NCI-H774 (cell line): ENCODE measurements at places on chromosomes 16 and 17.

GRCh38 chr17:56593086-56593645 lies 333 bp upstream of the NOG start:
- DNase-seq = peak; percentile 25

GRCh38 chr16:72915331-72915730 lies 132.6 kb downstream of the ZFHX3 start:
- DNase-seq = no peak

DNA sequence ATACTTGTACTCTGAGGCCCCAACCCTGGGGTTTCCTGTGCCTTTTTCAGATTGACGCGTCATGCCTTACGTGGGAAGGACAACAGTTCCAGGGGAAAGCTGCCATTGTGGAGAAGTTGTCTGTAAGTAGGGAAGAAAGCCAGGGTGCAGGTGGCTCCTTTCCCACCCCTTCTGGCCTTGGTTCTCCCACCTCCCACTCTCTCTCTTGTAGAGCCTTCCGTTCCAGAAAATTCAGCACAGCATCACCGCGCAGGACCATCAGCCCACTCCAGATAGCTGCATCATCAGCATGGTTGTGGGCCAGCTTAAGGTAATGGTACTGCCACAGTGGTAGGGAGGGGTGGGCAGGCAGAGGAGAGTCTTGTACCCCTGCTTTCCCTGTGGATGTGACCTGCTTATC lies 4.6 kb upstream of the EDC4 start:
- no peak for DNase-seq

DNA sequence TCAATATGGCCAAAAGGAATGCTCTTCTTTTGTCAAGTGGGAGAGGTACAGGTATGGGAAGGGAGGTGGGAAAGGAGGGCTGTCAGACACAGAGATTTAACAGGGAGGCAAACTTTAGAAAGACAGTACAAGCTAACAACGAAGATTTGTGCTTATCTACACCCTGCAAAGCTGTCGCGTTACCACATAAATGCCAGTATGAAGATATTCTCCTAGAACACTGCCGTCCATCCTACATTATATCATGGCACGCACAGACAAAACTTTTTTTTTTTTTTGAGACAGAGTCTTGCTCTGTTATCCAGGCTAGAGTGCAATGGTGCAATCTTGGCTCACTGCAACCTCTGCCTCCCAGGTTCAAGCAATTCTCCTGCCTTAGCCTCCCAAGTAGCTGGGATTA lies 50.6 kb downstream of the STH start:
- no peak for DNase-seq

GRCh38 chr16:89765292-89765830 lies 44.0 kb downstream of the ZNF276 start:
- no peak for DNase-seq

GRCh38 chr16:11901091-11901490 lies 14.7 kb downstream of the GSPT1 start:
- no peak for DNase-seq

- DNase-seq = no peak
Observed at GRCh38 chr17:42333053-42333452, 44.8 kb downstream of the STAT5A start.

DNA sequence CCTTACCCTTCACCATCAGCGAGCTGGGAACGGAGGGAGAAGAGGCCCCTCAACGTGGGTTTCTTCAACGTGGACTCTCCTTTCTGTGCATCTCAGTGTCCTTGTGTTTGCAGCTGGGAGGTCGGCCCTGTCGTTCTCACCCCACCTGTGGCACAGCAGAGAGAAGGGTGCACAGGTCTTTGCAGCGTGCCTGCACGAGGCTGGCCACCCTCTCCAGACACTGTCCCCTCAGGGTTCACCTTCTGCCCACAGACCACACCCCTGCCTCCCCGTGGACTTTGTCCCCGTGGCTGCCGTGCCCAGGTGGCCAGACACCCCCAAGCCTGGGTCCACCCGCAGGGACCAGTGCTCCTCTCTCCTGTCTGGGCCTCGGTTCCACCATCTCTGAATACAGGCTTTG lies 7.3 kb upstream of the WDR45B start:
- no peak for DNase-seq

DNA sequence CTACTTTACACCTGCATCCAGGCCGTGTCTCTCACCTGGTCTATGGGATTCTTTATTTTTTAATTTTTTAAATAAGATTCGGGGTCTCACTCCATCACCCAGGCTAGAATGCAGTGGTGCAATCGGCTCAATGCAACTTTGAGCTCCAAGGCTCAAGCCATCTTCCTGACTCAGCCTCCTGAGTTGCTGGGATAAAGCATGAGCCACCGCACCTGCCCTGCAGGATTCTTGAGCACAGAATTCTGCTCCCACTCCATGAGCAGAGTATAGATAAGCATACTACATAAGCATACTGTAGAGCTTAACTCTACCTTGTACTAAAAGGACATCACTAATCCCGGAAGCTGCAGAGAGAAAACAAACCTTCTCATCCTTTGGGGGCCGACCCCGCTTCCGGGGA lies 15.5 kb downstream of the GLYR1 start:
- DNase-seq = no peak

DNA sequence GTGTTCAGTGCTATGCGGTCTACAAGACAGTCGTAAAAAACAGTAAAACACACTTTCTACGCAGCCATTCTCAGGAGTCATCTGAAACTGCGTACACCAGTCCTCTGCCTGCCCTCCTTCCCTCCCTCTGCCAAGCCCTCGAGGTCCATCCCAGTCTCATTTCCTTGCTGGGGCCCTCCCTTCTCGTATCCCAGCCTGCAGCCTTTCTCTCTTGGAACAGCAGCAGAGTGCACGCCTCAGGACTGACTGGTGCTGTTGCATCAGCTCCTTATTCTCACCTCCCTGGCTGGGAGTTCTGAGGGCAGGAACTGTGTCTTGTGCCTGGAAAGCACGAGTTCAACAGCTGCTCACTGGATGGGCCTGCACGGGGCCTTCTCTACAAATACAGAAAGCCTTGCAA lies 12.5 kb downstream of the FAHD1 start:
- DNase-seq = no peak

GRCh38 chr17:80481284-80482057 lies 5.1 kb upstream of the NPTX1 start:
- no peak for DNase-seq

- no peak for DNase-seq
Observed at GRCh38 chr17:69960755-69961154, 114.3 kb upstream of the KCNJ16 start.

- DNase-seq = no peak
Observed at GRCh38 chr16:57976331-57976796, 5.4 kb upstream of the CNGB1 start.

GRCh38 chr17:5785338-5785737 lies 201.0 kb upstream of the NLRP1 start:
- DNase-seq = no peak

DNA sequence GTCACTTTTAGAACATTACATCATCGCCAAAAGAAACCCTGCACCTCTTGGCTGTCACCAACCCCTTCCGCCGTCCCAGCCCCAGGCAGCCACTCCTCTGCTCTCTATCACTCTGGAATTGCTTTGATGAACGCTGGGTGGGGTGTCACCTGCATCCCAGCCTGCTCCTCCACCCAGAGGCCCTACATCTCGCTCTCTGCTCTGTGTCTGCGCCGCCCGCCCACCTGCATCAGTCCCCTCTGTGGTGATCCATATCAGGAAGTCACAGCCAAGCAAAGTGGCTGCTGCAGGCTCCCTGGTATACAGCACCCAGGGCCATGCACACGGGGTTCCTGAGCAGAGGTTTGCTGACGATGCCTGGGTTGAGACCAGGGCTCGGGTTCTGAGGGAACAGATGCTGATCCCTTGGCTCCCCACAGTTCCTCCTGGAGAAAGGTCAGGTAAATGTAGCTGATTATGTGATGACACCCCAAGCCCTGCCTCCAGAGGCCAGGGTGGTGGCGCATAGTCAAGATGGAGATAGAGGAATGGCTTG lies 30.8 kb downstream of the MPRIP start:
- no peak for DNase-seq

DNA sequence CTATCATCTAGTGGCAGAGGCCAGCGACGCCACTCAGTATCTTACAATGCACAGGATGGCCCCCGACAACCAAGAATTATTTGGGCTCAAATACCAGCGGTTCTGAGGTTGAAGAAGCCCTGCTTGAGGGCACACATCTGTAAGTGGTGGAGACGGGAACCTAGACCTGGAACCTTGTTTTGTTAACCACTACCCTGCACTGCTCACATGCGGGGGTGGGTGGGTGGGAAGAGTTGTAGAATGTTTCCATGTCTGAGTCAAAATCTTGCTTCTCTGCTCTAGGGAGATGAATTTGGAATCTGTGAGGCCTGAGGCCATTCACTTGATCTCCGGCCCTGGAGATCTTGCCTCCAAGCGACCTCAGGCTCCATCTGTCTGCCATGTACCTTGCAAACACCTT lies 44.1 kb downstream of the ABCC1 start:
- no peak for DNase-seq

- no peak for DNase-seq
Observed at GRCh38 chr16:70659546-70659945, 13.2 kb downstream of the IL34 start.

DNA sequence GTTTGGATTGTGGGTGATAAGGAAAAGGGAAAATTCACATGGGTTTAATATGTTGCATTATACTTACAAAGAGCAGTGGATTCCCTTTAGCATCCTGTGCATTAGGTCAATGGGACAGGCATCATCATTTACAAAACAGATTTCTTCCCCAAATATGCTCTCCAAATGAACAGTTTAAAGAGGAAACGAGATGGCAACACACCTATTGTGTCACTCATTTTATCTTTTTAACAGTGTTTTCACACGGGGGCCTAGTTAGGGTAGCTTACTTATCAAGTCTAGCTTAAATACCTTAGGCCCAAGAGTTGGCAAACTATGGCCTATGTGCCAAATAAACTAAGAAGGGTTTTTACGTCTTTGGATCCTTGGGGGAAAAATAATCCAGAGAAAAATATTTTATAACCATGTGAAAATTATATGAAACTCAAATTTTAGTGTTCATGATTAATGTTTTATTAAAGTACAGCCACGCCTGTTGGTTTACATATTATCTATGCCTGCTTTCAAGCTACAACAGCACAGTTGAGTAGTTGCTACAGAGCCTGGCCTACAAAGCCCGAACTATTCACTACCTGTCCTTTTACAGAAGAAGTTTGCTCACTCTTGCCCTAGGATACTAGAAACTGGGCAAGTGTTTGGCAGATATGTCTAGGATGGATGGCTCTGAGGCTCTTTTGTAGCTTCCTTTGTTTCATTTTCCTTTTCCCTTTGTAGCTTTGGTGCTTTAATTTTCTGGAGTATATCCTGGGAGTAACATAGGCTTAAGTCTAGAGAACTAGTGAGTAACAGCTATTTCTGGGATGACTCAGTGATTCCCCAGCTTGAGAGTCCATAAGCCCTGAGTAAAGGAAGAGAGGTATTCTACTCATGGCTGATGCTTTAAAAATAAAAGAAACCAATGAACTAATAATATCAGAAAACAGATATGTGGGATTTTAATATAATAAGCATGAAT lies 12.4 kb downstream of the NUP93 start:
- no peak for DNase-seq

DNA sequence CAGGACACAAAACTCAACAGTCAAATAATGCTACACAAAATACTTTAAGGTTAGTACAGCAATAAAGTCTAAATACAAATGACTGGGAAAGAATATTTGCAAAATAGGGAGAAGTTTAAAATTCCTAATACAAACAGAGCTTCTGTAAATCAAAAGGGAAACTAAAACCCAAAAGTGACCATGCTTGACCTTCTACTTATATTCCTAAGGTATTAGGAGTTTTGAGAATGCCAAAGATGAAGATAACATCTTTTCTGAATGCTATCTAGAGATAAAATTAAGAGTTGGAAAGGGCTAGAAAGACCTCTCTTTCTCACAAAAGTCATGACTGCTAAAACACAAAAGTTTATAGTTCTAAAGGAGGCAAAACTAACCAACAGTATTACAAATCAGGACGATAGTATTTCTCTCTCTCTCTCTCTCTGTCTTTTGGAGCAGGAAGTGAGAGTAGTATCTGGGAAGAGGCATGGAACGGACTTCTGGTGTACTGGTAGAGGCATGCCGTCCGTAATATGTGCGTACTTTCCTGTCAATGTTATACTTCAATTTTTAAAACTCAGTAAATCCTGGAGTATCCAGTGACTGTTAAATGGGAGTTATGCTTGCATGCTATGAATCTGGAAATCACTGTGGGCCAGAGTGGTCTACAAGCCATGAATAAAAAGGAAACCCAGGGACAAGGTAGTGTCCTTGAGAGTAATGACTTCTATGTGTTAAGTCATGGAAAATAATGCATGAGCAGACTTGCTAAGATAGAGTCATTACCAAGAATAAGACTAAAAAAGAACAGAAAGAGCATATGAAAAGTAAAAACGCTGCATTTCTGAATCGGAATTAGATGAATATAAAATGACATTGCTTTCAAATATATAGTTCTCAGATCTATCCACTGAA lies 49.7 kb upstream of the ANKFY1 start:
- no peak for DNase-seq

DNA sequence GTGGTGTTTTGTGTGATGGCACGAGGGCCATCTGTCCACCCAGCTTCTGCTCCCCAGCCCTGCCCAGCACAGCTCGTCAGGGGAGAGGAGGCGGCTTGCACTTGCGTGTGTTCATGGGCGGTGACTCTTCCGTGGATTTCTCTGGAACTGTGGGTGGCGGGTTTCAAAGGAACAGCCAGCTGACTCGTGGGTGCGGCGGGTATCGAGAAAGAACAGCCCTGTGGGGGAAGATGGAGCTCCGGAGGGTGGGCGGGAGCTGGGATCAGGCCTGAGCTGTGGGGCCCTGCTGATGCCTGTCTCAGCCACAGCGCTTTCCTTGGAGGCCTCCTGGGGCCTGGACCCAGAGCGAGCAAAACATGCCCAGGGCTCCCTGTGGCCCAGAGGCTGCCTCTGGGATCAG lies 13.2 kb downstream of the NAGPA start:
- DNase-seq = no peak

DNA sequence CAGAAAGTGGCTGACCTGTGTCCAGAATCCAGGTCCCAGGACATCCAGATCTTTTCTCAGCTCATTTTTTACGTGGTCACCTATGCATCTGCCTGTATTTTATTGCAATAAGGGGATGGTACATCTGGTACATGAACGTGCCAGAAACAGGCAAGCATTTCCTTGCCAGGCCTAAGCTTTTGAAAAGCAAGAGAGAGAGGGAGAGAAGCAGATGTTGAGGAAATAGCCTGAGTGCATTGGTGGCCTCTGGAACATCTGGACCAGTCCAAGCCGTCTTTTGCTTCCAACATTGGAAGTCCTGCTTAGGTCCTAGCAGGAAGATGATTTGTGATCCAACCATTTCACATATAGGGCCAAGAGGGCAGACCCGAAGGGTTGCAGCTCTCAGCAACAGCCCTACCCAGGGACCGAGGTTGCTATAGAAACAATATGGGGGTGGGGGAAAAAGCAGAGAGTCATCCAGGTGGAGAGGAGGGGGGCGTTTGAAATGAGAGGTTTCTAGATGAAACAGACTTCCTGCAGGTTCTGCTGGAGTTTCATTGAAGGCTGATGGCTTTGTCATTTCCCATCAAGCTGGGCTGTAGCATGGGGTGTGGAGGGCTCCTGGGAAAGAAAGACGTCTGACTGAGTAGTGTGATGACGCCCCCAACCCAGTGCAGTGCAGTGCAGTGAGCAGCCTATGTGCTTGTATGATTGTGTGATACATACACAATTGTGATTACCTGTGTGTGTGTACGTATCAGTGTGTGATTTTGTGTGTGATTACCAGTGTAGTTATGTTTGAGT lies 61.6 kb downstream of the SHISA6 start:
- DNase-seq = no peak

GRCh38 chr16:86214326-86215232 lies 295.7 kb upstream of the FOXF1 start:
- DNase-seq = no peak
